Neural crest cell (in vitro differentiated cells): ENCODE measurements at places on chromosomes 12 and 14. TPM values are rescaled to one million over a fixed set of nuclear protein-coding genes. Genes with fewer than 3 reads are reported as not detected.

- peak overlapping the region; percentile 88 for H3K27ac ChIP-seq
- H3K4me1 ChIP-seq = peaks cover 40% of the 10 kb centered on the region
- H3K36me3 ChIP-seq = peaks cover 3% of the 10 kb centered on the region
- H3K4me3 ChIP-seq = peak overlapping the region; percentile 96
- peak; percentile 19 for DNase-seq
Observed at GRCh38 chr12:123389560-123390351, 5.8 kb downstream of the KMT5A start.

LRP1-AS gene
- not detected in 2 replicates for total RNA-seq

ZNF641 gene
- total RNA-seq = 15.8 and 17.1 TPM in 2 replicates

DNA sequence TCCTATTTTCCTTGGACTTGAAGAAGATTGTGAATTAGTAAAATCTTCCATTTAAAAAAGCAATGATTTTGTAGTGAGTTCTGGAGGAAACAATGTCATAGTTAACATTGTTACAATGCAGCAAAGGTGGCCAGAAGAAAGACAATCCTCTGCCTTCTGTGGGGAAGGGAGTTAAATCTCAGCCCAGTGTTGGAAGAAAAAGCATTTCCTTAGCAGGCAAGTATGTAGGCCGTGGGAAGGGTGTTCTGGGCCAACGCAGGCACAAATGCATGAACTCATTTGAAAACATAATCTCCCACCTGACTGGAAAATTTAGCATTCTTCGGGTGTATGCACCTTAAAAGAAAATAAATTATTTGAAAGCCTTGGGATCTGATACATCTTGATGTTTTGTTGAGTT lies 258.6 kb downstream of the ADAMTS20 start:
- no peaks in the 10 kb centered on the region for H3K36me3 ChIP-seq
- no peak for DNase-seq
- no peak overlapping the region for H3K4me3 ChIP-seq
- no peak overlapping the region for H3K27ac ChIP-seq
- H3K27me3 ChIP-seq = no peaks in the 10 kb centered on the region
- H3K4me1 ChIP-seq = peaks cover 22% of the 10 kb centered on the region
